Spleen (tissue), 13 donors: ENCODE measurements at places on chromosomes 16 and 17.
A peak's percentile ranks its signal among the peaks of the same experiment; 100 is the strongest.

DNA sequence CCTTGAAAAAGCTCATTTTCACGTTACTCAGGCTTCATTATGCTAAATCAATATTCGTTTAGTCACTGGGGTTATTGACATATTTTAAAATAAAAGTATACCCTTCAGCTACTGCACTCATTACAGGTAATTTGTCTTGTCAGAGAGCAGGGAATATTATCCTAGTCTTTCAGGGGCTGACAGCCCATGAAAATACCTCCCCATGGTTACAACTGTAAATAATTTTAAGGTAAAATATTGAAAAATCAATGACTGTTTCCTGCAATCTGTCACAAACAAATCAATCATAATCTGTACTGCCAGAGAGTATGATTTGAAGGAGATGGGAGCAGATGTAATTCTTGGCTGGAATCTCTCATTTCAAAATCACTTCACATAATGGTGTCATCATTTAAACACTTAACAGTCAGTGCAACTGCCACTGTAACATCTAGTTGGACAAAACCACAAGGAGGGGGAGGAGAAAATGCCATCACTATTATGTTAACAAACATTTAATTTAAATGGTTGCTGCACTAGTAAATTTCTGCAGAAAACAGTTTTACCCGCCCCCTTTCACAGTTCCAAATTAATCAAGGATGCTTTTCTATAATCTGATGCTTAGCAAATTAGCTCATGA lies 9.3 kb upstream of the IRX5 start:
- no peak for DNase-seq

- peak; percentile 80 for DNase-seq
Observed at GRCh38 chr16:58197314-58198012, 443 bp downstream of the CSNK2A2 start.

DNA sequence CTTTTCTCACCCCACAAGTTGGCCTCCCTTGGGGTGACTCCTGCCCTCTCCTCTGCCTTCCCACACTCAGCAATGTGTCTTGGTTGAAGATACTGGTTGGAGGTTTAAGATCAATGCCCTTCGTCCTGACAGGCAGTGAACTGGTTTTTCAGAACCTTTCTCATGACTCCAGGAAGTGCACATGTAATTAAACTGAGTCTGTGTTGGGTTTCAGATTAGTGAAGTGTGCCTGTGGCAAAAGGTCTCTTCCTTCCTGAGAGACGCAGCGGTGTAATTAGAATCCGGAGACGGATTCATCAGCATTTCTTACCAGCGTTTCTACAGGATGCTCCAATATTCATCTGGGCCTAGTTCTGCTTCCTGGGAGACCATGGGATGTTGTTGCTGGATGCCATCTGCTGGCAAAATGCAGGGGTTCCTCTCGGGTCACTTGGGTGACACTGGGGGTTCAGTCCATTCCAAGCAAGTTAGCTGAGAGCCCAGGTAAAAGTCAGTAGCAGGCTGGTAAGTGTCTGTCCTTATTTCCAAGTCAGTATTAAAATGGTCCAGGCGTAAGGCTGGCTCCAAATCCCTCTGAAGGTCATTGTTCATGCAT lies 233.3 kb downstream of the XYLT1 start:
- DNase-seq, result no peak

- DNase-seq, result no peak
Observed at GRCh38 chr16:30644334-30644830, 6.4 kb upstream of the PRR14 start.

DNA sequence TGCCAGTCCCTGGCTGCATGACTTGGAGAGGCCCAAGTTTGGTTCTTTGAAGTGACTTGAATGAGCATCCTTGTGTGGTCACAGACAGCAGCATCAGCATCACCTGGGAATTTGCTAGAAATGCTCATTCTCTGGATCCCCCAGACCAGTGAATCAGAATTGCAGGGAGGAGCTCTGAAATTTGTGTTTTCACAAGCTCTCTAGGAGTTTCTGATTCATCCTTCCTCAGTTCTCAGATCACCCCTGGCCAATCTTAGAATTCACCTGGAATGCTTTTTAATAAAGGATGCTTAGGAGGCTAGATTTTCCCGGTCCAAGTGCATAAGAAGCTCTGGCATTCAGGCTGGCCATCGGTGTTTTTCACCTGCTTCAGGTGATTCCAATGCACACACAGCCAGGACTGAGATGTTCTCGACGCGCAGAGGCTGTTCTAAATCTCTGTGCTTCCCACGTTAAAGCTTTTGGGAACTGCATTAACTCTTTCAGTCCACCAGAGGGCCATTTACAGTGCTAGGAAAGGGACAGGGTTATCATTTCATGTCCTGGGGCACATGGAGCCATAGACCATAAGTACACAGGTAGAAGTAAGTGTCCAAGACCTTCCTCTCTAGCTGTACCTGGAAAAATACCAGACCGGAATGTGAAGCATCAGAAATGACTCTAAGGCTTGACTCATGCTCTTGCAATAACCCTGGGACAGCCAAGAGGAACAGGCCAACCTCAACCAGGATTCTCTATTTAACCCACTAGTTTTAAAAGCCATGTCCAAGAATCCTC lies 85.7 kb upstream of the XYLT1 start:
- no peak for DNase-seq

DNA sequence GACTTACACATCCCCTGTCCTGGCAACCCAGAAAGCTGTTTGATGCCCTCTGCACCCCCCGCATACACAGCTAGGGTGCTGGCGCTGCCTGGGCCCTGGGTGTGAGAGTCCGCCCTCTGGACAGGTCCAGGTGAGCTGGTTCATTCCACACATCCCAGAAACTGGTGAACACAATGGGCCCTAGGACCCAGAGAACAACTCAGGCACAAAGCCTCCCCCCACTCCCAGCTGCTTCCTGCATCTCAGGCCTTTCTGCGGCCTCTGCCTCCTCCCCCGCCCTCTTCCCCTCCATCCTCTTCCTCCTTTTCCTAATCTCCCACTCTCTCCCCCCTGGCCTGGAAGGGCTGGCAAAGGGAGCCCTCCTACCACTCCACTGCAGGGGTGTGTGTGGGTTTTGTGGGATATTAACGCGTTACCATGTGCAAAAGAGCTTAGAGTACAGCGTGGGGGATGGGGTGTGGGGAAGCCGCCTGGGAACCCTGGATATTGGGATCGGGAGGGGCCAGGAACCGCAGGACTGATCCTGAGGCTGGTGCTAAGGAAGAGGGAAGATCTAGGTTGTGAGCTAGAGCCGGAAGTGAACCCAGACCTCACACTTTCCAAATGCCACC lies 1.6 kb upstream of the PPP1R9B start:
- DNase-seq, result peak; percentile 93

DNA sequence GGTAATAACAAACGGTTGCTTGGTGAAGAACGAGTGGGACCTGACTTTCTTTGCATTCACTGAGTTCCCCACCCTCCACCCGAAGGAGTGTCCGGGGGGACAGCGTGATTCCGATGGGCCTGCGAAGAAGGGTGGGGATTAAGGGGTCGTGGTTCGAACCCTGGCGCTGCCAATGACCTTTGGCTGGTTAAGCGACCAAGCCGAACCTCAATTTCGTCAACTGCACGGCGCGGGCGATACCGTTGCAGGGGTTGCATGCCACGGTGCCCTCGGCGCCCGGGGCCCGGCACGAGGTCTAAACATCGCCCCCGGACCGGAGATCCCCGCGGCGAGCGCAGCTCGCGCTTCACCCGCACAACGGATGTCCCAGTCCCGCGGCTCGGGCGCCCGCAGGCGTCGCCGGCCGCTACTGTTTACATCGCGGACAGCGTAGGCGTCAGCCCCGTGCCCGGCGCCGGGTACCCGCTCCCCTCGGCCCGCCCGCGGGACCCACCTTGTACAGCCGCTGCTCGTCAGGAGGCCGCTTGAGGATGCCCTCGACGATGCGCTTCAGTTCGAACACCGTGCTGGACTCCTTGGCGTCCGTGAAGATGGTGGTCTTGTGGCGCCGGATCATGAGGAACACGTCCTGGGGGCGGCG lies 460 bp downstream of the ELOB start:
- DNase-seq, result peak; percentile 91

DNA sequence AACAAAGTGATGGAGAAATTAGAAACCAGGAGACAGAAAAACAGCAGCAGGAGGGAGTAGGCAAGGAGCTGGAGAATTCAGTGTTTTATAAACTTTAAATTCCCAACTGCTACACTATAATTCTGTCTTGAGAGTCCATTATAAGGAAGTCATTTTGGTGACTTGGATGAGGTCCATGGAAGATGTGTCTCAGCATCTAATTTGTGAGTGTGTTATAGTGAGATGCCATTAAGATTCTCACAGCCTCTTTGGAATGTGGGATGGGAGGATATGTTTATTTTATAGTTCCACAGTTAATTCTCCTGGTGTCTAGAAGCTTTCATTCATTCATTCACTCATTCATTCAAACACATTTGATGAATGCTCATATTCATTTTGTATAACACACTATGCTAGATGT lies 206.0 kb upstream of the MYOCD start:
- no peak for DNase-seq

DNA sequence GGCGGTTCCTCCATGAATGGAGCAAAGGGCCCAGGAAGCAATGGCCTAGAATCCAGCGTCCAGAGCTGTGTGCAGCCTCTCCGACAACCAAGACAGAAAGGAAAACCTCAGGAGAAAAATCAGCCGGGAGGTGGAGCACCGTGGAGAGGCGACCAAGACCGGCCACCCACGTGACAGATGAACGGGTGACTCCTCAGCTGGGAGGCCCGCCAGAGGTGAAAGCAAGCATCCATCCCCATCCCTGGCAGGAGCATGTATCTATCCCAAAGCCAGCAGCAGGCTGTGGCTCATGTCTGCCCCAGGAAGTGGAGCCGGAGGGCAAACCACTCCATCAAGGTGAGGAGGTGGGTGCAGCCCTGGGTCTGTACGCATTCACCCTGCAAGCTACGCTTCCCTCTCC lies 52.1 kb downstream of the FOXL1 start:
- DNase-seq, result no peak

DNA sequence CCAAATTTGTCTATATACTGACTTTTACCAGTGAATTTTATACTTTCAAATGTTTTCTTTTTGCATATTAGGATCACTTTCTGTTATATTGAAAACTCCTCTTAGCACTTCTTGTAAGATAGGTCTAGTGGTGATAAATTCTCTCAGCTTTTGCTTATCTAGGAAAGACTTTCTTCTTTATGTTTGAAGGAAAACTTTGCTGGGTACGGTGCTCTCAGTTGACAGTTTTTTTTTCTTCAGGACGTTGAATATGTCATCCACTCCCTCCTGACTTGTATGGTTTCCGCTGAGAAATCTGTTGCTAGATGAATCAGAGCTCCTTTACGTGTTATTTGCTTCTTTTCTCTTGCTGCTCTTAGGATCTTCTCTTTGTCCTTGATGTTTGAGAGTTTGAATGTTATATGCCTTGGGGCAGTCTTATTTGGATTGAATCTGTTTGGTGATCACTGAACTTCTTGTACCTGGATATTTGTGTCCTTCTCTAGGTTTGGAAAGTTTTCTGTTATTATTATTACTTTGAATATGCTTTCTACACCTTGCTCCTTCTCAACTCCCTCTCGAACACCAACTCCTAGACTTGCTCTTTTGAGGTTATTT lies 44.0 kb upstream of the NACA2 start:
- no peak for DNase-seq

GRCh38 chr16:51473091-51473490 lies 322.0 kb upstream of the SALL1 start:
- DNase-seq, result no peak

GRCh38 chr17:37698132-37698910 lies 46.5 kb downstream of the HNF1B start:
- no peak for DNase-seq

DNA sequence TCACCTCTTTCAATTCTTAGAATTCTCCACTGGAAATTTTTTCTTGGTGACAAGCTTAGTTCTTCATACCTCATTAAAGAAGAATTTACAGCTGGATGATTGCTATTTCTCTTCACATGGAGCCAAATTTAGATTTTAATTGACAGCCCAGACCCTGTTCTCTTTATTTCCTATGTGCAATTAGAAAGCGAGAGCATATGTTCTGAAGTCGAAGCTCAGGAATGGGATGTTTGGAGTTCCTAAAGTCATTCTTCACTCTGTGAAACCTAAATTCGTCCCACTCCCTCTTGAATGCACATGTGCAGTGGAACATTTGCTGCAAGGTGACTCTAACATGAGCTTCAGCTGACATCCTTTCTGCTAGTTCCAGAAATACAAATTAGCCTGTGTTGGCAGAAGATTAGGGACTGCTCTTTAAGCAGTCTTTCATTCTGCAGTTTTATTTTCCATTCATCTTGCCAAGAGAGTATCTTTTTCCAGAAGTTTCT lies 129.3 kb upstream of the KCNJ16 start:
- DNase-seq, result no peak

GRCh38 chr16:55000595-55000994 lies 69.9 kb downstream of the IRX5 start:
- no peak for DNase-seq

GRCh38 chr16:27499659-27500055 lies 50.1 kb downstream of the GTF3C1 start:
- no peak for DNase-seq

DNA sequence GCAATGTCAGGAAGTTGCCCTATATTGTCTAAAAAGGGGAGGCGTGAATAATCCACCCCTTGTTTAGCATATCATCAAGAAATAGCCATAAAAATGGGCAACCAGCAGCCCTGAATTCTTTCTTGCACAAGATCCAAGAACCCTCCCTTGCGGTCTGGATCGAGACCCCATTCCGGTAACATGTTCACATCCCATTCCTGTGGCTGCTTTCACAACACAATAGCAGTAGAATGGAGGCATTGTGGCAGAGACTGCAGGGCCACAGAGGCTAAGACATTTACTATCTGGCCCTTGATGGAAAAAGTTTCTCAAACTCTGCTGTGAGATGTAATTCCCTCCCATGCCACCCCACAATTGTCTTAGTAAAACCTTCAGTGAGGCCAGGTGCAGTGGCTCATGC lies 73.2 kb downstream of the RMI2 start:
- DNase-seq, result peak; percentile 16
